ENCODE measurements at places on chromosomes 4 and X. TPM values are rescaled to one million over a fixed set of nuclear protein-coding genes. Genes with fewer than 3 reads are reported as not detected.

Gene DTHD1
- total RNA-seq: not detected

Gene EREG
- total RNA-seq: not detected

Gene SLC16A2
- 4.6 TPM for total RNA-seq

Gene CTBP1
- 234 TPM for total RNA-seq

Gene SLC49A3
- total RNA-seq: 1.1 TPM

Gene SLC9B1
- 2.2 TPM for total RNA-seq

Gene ADRA2C
- total RNA-seq: 1.4 TPM

Gene S100G
- total RNA-seq: not detected

Gene KLHL4
- total RNA-seq: 1.1 TPM

Gene RCHY1
- 24.7 TPM for total RNA-seq

Gene MTHFD2L
- total RNA-seq: 10.6 TPM

Gene FAM193A
- 6.8 TPM for total RNA-seq

Gene NRK
- 0.15 TPM for total RNA-seq

Gene CDS1
- total RNA-seq: not detected

Gene FREM3
- total RNA-seq: not detected

Gene NPNT
- total RNA-seq: 1.1 TPM

Gene WDR45
- 46.3 TPM for total RNA-seq

Gene F8A2
- not detected for total RNA-seq

Gene GNRHR
- total RNA-seq: not detected

Gene P2RY4
- under 0.01 TPM for total RNA-seq

Gene PPP1R3F
- 4.4 TPM for total RNA-seq

Gene GLRA3
- not detected for total RNA-seq

Gene PDE6B
- total RNA-seq: not detected

Gene RASSF6
- not detected for total RNA-seq

Gene SGMS2
- 83.4 TPM for total RNA-seq

Gene MAGEE2
- total RNA-seq: not detected

Gene ATP2B3
- under 0.01 TPM for total RNA-seq

Gene MGST2
- total RNA-seq: 1.4 TPM

Gene C1QTNF7
- total RNA-seq: 3.3 TPM

Gene LONRF3
- 0.47 TPM for total RNA-seq

Gene PDE5A
- total RNA-seq: 2.7 TPM

Gene TMEM255A
- total RNA-seq: not detected

Gene MSANTD1
- 0.35 TPM for total RNA-seq

Gene NUP62CL
- not detected for total RNA-seq

Gene EFHC2
- 0.08 TPM for total RNA-seq

Gene LRRC66
- total RNA-seq: 0.23 TPM

Gene SEPTIN6
- total RNA-seq: 9.6 TPM

Gene MED12
- total RNA-seq: 23.3 TPM

Gene SMIM10L2A
- total RNA-seq: 0.35 TPM

Gene YIPF7
- total RNA-seq: not detected

Gene GPR173
- total RNA-seq: 4.2 TPM

Gene POLN
- total RNA-seq: 2.4 TPM

Gene MOSPD2
- total RNA-seq: 12.8 TPM

Gene ZFP92
- total RNA-seq: under 0.01 TPM

Gene GABRG1
- not detected for total RNA-seq

Gene VCX
- not detected for total RNA-seq

Gene GALNTL6
- not detected for total RNA-seq

Gene ZNF630
- total RNA-seq: 1.5 TPM

Gene STBD1
- total RNA-seq: 4.5 TPM

Gene MTMR8
- not detected for total RNA-seq

Gene ASB12
- total RNA-seq: not detected

Gene SPATA18
- total RNA-seq: 24.5 TPM

Gene BEX5
- total RNA-seq: 0.30 TPM
